Right lung (tissue), 10 donors: ENCODE measurements at places on chromosomes 6 and 20.

DNA sequence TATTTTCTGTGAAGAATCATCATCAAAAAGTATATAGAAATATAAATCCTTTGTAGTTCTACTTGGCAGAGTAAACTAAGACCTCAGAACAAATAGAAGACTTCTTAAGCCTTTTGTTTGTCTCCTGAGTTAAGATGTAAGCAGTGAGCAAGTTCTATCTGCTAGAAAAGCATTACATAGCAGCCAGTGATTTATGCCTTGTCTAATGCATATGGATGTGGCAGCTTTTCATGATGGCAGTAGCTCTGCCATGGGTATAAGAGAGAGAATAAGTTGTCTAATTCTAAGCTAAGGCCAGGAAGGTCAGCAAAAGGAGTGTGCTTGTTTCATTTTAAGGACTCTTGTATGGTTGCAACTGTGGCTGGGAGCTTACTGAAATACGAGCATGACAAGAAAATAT lies 920.2 kb downstream of the GRIK2 start:
- no peak for DNase-seq

DNA sequence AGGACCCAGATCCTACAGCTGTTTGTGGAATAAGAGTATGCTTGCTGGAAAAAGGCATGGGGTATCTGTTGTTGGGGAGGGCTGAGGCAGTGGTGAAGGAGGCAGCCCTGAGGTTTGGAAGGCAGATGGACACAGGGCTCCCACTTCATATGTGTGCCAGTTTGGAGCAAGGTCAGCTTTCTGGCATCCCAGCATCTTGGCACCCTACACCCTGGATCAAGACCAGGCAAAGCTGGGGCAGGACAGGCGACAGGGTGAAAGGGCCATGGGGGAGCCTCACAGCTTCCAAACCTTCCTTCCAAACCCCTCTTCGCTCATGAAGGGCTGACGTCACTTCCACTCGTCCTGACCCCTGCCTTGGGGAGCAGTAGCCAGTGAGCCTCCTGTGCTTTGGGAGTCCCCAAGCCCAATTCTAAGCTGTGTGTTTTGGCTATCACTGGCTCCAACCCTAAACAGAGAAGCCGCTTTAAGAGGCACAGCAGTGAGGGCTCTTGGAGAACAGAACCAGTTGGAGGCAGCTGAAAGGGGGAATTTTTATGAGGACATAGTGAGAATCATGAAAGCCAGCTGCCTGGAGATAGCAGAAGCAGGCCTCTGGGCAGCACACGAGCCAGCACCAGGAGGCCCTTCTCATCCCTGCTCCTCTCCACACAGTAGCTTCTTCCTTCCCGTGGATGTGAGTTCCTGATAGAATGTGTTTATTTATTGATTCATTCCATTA lies 448.6 kb upstream of the CDH4 start:
- peak; percentile 77 for DNase-seq

GRCh38 chr20:2169456-2170088 lies 67.9 kb downstream of the STK35 start:
- DNase-seq = no peak

DNA sequence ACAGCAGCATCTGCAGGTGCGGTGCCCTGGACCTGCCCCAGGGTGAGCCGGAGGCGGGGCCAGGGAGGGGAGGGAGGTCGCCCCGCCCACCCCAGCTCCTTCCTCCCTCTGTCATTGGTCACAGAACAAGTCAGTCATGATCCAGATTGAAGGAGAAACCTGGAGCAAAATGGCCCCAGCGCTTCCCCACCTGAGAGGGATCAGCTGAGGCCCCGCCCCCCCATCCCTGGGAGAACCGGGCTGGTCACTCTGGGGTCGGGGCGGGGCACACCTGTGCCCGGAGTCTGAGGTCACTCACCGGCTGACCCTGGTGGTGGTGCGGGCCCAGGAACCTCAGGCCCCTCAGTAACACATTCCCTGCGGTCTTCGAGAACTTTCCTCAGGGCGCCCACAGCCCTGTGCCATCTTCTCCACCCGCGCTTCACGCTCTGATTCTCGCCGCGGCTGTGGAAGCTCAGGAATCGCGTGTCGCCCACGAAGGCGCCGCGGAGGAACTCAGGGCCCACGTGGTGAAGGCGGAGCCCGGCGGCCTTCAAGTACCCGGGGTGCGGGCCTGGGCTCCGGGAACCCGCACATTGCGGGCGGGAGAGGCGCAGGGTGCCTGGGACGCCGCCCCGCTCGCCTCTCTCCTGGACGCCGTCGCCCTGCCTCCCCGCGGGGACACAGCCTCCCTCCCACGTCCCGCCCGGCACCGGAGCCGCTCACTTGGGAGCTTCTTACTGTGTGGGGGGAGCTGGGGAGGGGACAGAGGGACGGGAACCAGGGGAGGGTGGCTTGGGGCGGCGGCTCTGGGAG lies 36.4 kb upstream of the HLA-C start:
- DNase-seq = no peak

GRCh38 chr6:3208098-3208774 lies 19.2 kb downstream of the TUBB2B start:
- DNase-seq = no peak

DNA sequence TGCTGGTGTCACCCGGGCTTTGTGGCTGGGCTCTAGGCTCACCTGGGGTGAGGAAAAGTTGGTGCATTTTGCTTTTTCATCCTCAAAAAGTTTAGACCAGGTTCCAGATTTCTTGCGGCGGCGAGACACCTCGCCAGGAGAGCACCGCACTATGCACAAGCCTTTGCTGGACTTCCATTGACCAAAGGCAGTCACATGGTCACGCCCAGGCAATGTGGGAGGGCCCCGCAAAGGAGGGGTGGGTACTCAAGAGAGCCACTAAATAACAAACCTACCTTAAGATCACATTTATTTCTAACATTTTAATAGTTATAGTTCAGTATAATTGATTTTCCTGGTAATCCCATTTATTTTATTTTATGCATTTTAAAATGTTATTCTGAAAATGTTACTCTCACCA lies 3.0 kb upstream of the KIF16B start:
- no peak for DNase-seq

GRCh38 chr20:62744741-62745191 lies 36.1 kb downstream of the NTSR1 start:
- DNase-seq = no peak

- no peak for DNase-seq
Observed at GRCh38 chr6:103675807-103676406, 1183.8 kb downstream of the HACE1 start.

- DNase-seq = no peak
Observed at GRCh38 chr20:891058-891705, 25.0 kb downstream of the ANGPT4 start.

DNA sequence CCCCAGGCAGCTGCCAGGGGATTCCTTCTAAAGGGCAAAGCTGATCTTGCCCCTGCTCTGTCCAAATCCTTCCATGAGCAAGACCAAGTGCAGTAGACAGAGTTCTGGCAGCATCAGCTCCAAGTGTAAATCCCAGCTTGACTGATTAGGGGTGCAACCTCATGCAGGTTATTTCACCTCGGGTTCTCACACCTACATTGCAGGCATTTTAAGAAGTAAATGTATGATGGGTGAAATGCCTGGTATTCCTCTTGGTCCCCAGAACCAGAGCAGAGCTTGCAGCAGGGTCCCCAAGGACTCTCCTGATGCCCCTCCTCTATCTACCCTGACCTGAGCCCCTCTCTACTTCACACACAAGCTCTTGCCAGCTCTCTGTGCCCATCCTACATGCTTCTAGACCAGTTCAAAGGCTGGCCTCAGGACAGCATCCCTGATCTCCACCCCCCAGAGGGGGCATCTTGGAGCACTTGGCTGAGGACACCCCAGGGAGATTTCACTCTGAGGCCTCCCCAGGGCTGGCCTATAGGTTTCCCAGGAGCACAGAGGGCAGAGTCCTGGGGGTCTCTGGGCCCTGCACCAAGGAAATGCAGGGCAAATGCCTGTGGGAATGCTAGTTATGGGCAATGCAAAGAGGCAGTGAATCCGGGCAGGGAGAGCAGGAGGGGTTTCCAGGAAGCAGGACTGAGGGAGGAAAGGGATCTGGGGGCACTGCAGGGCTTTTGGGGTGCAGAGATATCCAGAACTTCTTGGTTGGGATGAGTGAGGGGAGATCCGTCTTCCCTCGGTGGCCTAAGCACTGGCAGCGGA lies 1.0 kb downstream of the LZTS3 start:
- no peak for DNase-seq

GRCh38 chr6:122580737-122581136 lies 29.5 kb upstream of the PKIB start:
- DNase-seq = no peak

- DNase-seq = no peak
Observed at GRCh38 chr20:41004531-41005360, 23.9 kb upstream of the TOP1 start.

DNA sequence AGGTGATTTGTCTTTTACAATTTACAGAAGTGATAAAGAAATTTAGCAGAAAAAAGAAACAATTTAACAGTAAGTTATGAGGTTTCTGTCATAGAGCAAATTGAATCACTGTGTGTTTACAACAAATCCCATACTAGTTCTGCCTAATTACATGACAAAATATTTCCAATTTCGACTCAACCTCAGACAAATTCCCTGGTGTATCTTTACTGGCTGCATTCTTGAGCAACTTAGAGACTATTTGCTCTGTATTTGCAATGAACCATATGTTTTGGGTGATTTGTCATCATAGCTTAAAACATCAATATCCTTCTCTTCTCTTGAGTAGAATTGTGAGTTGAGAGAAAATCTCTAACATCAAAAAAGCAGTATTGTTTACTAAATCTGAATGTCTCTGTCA lies 128.7 kb downstream of the SIM1 start:
- no peak for DNase-seq

GRCh38 chr6:13535306-13535705 lies 39.1 kb upstream of the SIRT5 start:
- DNase-seq = no peak

DNA sequence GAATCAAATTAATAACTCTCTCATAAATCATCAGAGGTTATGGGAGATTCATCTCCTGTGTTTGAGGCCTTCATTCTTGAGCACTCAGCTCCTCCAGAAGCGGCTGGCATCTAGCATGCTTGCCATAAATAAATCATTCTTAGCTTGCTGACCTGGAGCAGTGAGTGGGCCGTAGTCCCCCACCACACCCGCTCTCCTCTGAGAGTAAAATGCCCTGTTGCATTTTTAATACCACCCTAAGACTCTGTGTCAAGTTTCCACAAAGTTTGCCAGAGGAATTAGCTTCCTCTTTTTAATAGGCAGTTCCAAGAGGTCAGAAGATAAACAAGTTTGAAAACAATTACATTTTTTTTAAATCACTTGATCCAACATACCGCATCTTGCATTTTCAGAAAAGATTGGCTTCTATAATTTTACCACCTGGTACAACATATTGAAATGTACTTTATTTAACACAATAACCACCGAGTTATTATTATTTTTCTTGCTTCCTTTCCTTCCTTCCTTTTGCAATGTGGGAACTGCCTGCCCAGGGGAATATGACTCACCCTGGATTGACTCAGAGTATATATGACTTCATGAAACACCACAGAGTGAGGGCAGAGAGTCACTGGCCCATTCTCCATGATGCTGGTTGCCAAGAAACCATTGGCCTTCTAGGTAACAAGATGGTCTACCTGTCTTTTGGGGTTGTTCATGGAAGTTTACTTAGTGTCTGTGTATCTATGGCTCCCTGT lies 29.4 kb upstream of the CLIC5 start:
- DNase-seq = no peak

- no peak for DNase-seq
Observed at GRCh38 chr20:22807646-22808244, 223.4 kb upstream of the FOXA2 start.

DNA sequence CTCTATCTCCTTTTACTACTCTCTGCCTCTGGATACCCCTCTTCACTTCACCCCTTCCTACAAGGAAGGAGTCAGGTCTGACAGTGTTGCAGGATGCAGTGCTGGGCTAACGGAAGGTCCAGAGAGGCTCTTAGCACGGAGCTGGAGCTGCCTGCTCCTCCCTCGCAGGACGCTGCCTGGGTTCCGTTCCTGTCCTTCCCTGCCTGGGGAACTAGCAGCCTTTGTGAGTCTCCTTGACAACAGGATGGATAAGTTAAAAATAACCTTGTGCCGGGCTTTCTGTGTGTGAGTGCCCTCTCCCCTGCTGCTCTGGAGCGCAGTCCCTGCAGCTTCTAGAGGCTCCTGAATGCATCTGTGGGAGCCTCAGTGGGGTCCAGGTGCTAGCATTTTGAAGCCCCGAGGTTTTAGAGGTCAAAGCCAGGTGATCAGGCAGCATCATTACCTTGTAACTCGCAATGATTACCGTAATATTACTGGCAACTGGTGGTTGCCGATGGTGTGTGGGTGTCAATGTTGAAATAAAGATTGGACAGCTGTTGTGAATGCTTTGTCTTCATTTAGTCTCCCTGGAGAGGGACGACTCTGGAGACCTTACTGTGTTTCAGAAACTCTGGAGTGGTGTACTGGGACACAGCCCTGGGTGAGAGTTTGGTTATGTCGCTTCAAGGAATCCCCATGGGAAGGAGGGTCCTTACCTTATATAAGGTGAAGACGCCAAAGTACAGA lies 44.4 kb downstream of the CDS2 start:
- no peak for DNase-seq
